ENCODE measurements at places on chromosomes 2 and 18.

DNA sequence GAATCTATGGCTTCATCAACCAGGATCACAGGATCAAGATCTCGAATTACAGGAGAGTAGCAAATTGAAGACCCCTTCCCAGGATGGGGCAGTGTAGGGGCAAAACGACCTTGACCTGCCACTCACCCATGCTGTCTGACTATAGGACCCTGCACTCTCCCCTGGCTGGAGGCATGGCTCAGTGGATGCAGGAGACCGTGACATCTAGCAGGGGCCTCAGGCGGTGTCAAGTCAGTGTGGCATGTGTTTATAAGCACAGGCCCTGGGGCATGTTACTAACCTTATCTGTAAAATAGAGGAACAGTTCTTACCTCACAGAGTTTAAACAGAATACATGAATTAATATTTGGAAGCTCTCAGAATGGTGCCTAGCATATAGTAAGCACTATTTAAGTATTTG is 3.5 kb downstream of the HAAO start:
- no peak for DNase-seq

- no peak for DNase-seq
Measured at GRCh38 chr2:24712296-24712695, 80.9 kb downstream of the PTRHD1 start.

DNA sequence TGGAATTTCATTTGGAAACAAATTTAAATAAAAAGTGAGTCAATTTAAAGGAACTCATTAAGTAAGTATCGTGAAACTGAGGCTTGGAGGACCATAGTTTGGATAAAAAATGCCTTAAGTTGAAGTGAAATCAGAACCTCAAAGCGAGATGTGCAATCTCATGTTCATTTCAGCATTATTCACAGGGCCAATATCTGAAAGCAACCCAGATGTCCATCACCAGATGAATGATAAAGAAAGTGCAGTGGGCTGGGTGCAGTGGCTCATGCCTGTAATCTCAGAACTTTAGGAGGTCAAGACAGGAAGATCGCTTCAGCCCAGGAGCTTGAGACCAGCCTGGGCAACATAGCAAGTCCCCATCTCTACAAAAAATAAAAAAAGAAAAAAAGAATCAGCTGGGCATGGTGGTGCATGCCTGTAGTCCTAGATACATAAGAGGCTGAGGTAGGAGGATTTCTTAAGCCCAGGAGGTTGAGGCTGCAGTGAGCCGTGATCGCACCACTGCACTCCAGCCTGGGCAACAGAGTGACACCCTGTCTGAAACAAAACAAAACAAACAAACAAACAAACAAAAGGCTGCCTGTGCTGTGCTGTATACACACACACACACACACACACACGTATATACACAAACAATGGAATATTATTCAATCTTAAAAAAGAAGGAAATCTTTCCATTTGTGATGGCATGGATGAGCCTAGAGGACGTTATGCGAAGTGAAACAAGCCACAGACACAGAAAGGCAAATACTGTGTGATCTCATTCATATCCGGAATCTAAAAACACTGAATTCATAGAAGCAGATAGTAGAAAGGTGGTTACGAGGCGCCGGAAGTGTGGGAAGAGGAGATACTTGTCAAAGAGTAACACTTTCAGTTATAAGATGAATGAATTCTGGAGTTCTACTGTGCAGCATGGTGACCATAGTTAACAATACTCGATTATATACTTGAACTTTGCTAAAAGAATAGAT is 14.5 kb downstream of the SH3RF3 start:
- DNase-seq: no peak

DNA sequence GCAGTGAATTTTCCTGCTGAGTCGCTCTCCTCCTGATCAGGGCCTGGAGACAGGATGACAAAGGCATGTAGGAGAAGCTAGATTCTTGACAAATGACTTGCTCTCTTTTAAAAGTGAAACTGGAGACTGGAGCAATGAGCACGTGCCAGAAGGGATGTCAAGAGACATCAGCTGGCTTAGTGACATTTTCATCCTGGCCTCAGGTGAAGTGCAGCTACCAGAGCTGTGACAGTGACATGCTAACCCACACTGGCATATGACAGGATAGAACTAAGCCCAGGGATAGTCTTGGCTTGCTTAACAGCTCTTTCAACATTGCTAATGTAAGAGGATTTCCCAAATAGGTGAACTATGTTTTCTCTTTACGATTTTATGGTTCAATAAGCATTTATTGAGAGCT is 757.5 kb upstream of the DDX18 start:
- DNase-seq: no peak

- DNase-seq: no peak
Measured at GRCh38 chr18:67665266-67665665, 148.7 kb upstream of the DSEL start.

GRCh38 chr2:222034058-222034457 is 264.7 kb downstream of the PAX3 start:
- no peak for DNase-seq

- DNase-seq: no peak
Measured at GRCh38 chr2:172842511-172843265, 107.0 kb downstream of the RAPGEF4 start.

DNA sequence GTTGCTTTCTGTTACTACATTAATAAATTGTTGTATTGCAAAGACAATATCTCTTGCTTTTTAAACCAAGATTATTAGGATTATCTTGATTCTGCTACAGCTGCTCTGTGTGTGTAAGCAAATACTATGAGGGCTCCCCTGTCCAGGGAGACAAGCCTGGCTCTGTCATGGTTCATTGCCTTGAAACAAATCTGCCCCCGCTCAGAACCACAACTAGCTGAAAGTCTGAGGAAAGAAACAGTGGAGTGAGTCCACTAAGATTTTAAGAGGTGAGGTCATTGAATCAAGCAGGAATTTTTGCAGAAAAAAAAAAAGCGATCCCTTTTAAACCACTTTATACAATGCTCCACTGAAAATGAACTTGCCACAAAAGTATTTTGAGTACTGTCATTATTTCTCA is 30.8 kb upstream of the LRRTM4 start:
- no peak for DNase-seq

DNA sequence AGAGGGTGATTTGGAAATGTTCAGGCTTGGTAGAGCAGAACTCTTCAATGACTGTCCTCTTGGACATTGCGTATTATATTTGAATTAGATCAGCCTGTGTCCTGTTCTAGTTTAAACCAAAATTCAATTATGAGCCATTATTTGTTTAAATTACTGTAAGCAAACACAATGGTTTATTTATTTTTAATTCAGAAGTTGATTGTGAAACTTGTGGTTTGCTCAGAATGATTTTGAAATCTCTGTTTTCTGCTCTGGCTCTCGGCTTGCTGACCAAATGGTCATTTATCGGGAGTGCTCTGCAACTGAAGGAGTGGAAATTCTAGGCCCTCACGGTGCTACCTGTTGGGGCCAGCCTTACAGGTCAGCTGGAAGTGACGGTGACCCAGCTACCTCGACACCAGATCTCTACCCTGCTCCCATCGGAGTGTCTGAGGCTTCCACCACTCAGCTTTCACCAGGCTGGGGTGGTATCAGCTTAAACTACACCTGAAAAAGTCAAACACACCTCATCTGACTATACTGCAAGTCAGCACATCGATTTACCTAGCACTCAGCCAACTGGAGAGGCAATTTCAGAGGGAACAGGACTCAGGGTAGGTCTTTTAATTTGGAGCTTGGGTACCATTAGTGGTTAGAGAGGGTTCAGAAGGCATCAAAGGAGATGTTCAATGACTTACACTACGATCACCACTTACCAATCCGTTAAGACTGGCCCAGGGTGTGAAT is 36.8 kb upstream of the GPD2 start:
- no peak for DNase-seq

Data from B cell (primary cell).